ENCODE measurements at places on chromosomes 4 and X.

GRCh38 chr4:141786946-141787345 is 150.6 kb downstream of the IL15 start:
- peak; percentile 22 for DNase-seq

GRCh38 chr4:158411269-158411668 is 110.4 kb upstream of the RXFP1 start:
- DNase-seq: no peak

DNA sequence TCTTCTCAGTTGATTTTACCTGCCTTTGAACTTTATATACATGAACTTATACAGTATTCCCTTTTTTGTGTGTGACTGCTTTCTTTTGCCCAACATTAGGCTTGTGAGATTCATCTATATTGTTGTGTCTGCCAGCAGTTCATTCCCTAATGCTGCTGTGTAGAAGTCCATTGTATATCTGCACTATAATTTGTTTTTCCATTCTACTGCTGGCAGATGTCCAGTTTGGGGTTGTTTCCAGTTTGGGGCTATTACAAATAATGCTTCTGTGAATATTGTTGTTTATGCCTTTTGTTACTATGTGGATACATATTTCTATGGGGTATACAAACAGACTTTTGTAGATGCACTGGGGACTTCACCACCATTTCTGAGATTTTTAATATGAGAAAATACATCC is 268.4 kb downstream of the DCTD start:
- DNase-seq: no peak

GRCh38 chrX:103644125-103644524 is 15.3 kb downstream of the TCEAL1 start:
- no peak for DNase-seq

DNA sequence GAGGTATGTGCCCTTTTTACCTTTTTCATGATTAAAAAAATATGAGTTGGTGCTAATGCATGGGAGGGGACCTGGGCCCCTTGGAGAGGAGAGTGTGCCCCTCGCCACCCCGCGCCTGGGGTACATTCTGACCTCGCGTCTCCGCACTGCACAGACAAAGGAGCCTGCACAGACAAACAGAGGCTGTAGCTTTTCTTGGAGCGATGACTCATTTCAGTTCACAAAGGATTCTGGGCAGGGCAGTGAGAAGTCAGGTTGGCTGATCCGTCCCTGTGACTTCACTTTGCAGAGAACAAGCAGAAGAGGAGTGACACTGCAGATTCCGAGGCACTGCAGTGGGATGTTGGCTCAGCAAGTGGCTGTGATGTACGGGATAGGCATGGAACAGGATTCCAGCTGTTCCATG is 82.9 kb downstream of the STOX2 start:
- peak; percentile 81 for DNase-seq
